ENCODE measurements at places on chromosomes 11 and 22. TPM values are rescaled to one million over a fixed set of nuclear protein-coding genes. Genes with fewer than 3 reads are reported as not detected.
A peak's percentile ranks its signal among the peaks of the same experiment; 100 is the strongest.

DNA sequence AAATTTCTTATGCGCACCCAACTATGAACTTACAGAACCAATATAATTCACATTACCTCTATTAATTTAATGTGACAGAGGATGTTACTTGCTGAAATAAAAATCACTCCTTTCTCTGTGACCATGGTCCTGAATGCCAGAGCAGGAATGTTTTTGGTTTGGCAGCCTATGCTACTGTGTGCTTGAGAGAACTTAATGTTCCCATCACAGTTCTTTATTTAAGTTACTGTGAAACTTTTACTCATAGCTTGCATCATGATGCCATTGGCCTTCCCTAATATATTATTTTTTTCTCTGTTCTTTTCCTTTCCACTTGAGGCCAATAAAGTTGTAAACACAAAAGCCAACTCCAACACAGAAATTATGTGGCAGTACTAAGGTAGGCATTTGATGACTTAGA, 142.2 kb downstream of the FAM76B start:
- DNase-seq, result peak; percentile 24

- DNase-seq, result no peak
These were observed 185.4 kb downstream of the DBX1 start for GRCh38 chr11:19974886-19975285.

GRCh38 chr11:14644226-14645014, 816 bp downstream of the PDE3B start:
- peak; percentile 43 for DNase-seq

DNA sequence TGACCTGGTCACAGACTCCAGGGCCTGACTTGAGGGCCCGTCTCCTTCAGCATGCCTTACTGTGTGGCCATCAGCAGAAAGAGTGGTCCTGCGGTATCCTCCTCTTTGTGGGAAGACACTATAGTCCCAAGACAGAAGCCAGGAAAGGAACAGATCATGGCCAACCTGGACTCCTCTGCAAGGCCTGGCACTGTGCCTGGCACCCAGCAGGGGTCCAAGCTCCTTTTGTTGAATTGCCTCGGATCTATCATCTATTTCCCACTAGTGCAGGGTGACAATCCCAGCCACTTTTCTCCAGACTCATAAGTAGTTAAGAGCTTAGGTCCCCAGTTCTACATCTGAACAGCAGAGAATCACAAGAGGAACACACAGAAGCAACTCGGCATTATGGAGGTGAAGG, 27.0 kb downstream of the DSCAML1 start:
- DNase-seq, result no peak

Gene KLHL35
- 2.8 TPM for polyA plus RNA-seq

Gene MN1
- polyA plus RNA-seq, result 15.4 TPM

Gene SPTBN2
- 9.6 TPM for polyA plus RNA-seq

Gene PATE2
- not detected for polyA plus RNA-seq

DNA sequence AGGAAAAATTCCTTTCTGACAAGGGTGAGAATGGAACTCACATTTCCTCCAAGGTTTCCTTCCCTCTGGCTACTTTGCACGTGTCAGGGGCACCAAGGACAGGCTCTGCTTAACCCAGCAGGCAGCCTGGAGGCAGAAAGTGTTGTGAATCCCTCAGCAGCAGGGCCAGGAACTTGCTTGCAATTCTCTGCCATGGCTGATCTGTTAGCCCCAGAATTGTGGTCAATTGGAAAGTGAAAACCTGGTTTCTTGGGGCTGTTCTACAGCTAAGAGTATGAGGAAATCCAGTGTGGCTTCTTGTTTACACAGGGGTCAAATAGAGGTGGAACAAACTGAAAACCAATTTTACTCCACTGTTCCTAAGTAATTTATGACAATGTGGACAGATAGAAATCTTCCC, 38.3 kb upstream of the CEP295 start:
- no peak for DNase-seq

Data from muscle of back (tissue), 13 donors.